ENCODE measurements at places on chromosomes 3 and 15.

GRCh38 chr3:122493296-122493695, 21.4 kb downstream of the KPNA1 start:
- no peak for DNase-seq

- DNase-seq = no peak
Measured at GRCh38 chr15:63347074-63347857, 34.4 kb downstream of the CA12 start.

- no peak for DNase-seq
Measured at GRCh38 chr3:70120357-70120966, 120.9 kb downstream of the SAMMSON start.

GRCh38 chr3:45332901-45333407, 55.4 kb upstream of the LARS2 start:
- no peak for DNase-seq

GRCh38 chr15:77009646-77010311, 14.9 kb downstream of the PSTPIP1 start:
- no peak for DNase-seq

GRCh38 chr3:12518261-12519028, 26.9 kb downstream of the MKRN2OS start:
- no peak for DNase-seq

DNA sequence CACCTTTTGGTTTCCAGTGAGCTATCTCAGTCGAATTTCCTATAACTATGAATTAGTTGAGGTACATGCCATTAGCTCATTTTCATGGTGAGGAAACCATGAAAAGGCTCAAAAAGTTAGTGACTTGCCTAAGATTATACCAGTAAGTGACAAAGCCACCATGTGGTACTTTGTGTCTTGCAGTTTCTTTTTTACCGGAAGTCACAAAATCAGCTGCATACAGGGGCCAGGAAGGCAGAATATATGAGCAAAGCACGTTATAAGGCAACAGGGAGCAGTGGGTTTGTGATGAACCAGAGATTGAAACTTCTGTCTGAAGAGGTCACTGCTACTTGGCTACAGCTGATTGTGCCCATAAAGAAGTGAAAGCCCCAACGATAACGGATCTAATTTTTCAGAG, 50.3 kb downstream of the CMTM8 start:
- DNase-seq = no peak

- no peak for DNase-seq
Measured at GRCh38 chr3:159174715-159175692, 373.1 kb downstream of the MFSD1 start.

- no peak for DNase-seq
Measured at GRCh38 chr3:149152420-149152819, 23.0 kb downstream of the HPS3 start.

All from nucleus accumbens (tissue), 56 donors.